ENCODE measurements at places on chromosomes 11 and 22.

- no peak for DNase-seq
Observed at GRCh38 chr11:86954269-86955110, 705 bp downstream of the FZD4 start.

DNA sequence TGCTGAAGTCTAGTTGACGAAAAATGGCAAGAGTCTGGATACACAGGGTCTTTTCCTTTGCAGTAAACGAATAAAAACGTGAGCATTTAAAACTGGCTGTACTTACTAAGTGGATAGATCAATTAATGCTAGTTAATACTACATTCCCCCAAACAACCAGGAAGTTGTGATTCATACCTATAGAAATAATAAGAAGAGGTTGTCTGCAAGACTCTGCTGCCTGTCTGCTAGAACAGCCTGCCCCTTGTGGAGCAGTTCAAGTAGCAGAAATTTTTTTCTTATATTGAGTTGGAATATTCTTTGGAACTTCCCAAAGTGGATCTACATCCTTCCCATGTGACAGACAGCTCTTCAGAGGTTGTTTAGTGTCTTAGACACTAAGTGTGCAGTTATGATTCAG lies 86.8 kb downstream of the TEAD1 start:
- no peak for DNase-seq

DNA sequence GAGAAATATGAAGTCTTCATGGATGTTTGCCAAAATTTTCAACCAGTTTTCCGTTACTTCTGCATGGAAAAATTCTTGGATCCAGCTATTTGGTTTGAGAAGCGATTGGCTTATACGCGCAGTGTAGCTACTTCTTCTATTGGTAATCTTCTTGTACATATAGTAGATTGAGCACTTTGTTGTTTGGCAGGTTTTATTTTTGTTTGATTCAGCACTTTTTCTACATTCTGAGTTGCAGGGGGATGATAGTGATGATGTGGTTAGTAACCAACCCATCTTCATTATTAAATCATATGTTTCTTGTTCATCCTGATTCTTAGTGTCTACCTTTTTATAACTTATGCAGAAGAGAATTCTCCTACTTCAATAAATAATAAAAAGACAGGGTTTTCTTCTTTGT lies 121.6 kb downstream of the C11orf65 start:
- DNase-seq = no peak

DNA sequence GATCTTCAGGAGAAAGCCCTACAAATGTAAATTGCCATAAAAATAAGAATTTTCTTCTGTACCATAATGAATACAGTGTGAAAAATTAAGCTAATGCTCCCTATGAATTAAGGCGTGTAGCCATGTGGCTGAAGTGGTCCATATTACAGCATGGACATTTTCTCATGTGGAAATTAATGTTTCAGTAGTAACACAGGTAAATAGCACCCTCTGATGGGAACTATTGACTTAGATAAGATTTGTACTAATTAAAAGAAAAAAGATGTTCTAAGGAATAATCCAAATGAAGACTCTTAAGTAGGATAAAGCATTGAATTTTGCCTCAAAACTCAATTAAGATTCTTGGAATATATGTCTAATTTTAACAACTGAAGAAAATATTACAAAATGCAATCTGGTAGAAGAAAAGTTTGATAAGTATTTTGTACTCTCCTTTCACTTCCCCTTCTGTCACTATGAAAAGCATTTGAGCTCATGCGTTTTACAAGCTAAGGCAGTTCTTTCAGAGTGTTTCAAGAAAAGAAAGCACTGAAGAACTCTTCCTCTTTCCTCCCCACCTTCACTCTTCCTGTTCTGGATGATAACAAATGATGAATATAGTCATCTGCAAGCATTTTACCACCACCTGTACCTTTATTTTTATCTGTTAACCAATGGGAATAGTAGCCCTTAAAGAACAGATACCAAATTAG lies 9.9 kb upstream of the OR8D2 start:
- DNase-seq = no peak

DNA sequence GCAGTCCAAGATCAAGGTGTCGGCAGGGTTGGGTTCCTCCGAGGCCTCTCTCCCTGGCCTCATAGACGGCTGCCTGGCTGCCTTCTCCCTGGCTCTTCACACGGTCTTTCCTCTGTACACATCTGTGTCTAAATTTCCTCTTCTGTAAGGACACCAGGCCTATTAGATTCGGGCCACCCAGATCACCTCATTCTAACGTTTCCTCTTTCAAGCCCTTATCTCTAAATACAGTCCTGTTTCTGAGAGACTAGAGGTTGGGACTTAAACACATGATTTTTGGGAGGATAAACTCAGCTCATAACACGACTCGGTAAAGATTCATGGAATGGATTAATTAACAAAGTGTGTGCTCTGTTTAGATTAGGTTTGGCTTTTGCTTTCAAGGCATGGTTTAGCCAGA lies 136.0 kb upstream of the SORL1-AS1 start:
- no peak for DNase-seq

GRCh38 chr22:33232071-33232470 lies 173.9 kb upstream of the SYN3 start:
- no peak for DNase-seq

GRCh38 chr22:43974028-43974545 lies 18.8 kb downstream of the SAMM50 start:
- DNase-seq = no peak

DNA sequence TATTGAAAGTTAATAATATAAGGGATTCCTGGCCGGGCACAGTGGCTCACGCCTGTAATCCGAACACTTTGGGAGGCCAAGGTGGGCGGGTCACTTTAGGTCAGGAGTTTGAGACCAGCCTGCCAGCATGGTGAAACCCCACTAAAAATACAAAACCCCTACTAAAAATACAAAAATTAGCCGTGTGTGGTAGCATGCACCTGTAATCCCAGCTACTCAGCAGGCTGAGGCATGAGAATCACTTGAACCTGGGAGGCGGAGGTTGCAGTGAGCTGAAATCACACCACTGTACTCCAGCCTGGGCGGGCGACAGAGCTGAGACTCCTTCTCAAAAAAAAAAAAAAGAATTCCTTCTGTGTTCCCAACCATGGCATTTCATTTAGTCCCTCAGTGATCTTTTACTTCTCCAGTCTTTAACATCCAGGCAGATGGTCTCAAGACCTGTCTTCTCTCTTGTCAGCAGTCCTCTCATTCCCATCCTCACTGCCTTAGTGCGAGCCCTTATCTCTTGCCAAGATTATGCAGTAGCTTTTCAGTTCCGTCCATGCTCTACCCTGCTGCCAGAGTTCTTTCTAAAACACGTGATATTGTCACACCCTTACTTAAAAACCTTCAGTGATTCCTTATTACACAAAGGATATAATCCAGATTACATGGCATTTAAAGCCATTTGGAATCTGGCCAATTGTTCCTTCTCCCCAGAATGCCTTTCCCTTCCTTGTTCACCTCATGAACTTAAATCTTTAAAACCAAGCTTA lies 17.9 kb downstream of the RTN3 start:
- DNase-seq = no peak

GRCh38 chr11:121248496-121248895 lies 44.1 kb upstream of the SC5D start:
- no peak for DNase-seq

DNA sequence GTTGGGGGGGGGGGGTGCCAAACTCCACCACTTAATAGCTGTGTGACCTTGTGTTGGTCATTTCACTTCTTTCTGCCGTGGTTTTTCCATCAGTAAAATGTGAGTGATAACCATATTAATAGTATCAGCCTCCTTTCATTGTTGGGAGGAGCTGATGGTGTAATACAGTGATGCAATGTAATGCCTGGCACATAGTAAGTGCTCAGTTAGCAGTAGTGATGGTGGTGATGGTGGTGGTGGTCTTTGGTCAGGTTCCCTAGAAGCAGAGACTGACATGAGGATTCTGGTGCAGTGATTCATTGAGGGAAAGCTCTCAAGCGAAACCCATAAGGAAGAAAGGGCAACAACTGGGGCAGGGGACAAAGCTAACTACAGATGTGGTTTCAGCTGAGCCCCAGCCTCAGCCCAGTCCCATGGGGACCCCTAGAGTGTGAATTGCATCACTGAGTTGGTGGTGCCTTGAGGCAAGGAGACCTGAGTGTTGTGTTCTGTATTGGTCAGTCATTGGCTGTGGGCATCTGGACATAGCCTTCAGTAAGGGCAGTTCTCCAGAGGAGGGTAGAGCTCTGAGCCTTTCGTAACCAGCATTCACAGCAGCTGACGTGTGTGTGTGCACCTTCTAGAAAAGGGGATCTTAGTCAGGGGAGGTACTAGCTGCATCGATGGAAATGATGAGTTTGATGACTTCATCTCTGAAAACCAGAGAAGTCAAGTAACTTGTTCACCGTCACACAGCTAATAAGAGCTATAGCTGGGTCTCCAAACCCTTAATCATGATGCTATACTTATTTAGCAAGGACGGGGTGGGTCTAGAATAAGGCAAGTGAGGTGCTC lies 93.6 kb upstream of the CRYBB3 start:
- DNase-seq = no peak

- DNase-seq = no peak
Observed at GRCh38 chr22:30312053-30312452, 14.7 kb downstream of the TBC1D10A start.

DNA sequence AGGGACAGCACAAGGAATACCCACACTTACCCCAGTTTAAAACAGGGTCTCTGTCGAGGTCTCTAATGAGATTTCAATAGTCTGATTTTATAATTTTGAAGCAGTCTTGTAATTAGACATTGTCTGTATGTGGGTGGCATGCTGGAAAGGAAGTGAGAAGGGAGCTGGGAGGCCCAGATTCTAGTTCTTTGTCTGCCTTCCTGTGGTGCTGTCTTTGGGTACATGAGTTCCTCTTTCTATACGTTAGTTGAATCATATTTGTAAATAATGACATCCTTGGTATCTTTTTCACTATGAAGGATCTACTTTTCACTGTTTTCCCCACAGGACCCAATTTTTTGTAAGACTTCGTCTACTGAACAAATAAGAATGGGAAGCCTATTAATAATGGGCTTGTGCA lies 42.0 kb upstream of the TENM4 start:
- DNase-seq = no peak

GRCh38 chr11:128663824-128664223 lies 30.0 kb upstream of the FLI1 start:
- DNase-seq = no peak

DNA sequence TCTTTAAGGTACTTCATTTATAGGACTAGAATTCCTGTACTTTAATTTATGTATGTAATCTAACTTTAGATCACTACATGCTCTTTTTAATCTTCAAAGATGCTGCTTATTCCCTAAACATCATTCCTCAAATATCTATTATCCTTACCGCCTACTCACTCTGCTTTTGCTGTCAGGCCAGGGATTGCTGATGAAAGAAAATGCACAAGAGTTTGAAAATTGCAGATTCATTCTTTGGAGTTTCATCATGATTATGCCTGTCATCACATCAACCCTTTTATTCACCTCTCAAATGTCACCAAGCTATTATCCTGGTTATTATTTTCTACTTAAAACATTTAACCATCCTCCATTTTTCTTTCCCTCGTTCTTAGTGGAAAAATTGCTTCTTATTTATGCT lies 802.7 kb downstream of the METTL15 start:
- DNase-seq = no peak

- no peak for DNase-seq
Observed at GRCh38 chr11:8111636-8112035, 30.6 kb downstream of the TUB start.

GRCh38 chr22:39917197-39917643 lies 16.3 kb downstream of the GRAP2 start:
- DNase-seq = no peak

GRCh38 chr11:47280099-47280498 lies 10.2 kb downstream of the MADD start:
- no peak for DNase-seq

DNA sequence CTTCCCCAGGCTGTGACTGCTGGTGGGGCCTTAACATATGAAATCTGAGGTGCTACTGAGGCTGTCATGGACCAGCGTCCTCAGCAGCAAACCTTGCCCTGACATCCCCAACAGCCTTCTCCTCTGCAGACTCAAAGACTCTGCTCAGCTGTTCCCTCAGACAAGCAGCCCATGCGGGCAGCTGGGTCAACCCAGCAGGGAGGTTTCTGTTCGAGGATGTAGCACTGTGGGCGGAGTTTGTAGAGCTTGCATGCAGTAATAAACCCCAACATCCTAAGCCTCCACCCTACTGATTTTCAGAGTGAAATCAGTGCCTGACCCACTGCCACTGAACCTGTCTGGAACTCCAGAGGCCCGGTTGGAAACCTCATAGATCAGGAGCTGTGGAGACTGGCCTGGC lies 88.8 kb upstream of the XKR3 start:
- no peak for DNase-seq

GRCh38 chr11:39247570-39248137 lies 2211.8 kb downstream of the LRRC4C start:
- DNase-seq = no peak

DNA sequence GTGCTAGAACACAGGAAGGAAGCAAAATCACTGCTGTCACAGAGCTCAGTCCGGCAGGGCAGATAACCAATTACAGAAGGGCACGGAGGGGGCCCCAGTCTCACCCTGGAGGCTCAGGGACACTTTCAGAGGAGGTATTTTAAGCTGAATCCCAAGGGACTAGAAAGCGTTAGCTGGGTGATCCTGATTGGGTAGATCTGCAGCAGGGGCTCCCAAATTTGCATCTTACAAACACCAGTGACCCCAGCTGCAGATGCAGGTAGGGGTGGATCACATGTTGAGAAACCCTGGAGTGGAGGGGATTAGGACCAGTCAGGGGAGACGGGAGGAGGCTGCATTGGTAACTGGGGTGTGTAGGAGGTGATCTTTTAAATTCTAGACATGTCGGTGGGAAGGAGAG lies 91.4 kb downstream of the CSNK2A3 start:
- DNase-seq = no peak

DNA sequence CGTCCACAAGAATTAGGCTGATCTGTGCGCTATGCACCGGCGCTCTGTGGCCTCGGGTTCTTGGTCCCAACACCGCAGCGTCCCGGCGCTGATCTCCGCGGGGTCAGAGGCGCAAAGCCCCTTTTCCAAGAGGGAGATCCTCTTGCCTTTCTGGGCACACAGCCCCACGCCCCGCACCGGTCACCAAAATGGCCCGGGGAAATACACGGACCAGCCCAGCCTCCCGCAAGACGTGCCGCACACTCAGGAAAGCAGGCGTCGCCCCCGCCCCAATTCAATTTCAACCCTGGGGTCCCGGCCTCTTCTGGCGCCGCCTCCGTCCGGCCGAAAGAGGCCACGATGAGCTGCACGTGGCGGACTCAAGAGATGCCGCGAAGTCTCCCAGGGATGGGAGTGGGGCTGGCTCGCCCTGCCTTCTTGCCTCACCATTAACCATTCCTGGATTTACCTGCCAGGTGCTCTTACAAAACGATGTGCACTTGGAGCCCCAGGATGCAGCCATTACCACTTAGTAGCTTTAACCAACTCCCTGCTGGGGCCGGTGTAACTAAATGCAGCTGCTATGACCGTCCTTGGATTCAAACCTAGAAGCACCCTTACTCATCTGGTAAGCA lies 10.5 kb downstream of the PIWIL3 start:
- DNase-seq = no peak

Data from GOT3 (cell line).